ENCODE measurements at places on chromosomes 6 and 20. TPM values are rescaled to one million over a fixed set of nuclear protein-coding genes. Genes with fewer than 3 reads are reported as not detected.

NR2E1 gene
- not detected for total RNA-seq

NPEPL1 gene
- 33.6 TPM for total RNA-seq

HLA-DRA gene
- total RNA-seq = 0.47 TPM

ASIP gene
- not detected for total RNA-seq

EFCAB8 gene
- 0.83 TPM for total RNA-seq

PTK6 gene
- 5.2 TPM for total RNA-seq

PHACTR3 gene
- not detected for total RNA-seq

C6orf15 gene
- total RNA-seq = 1.2 TPM

CD109 gene
- total RNA-seq = 32.3 TPM

C20orf144 gene
- 0.24 TPM for total RNA-seq

PPP1R14C gene
- not detected for total RNA-seq

MRAP2 gene
- 7.0 TPM for total RNA-seq

SLC22A7 gene
- total RNA-seq = not detected

DNA sequence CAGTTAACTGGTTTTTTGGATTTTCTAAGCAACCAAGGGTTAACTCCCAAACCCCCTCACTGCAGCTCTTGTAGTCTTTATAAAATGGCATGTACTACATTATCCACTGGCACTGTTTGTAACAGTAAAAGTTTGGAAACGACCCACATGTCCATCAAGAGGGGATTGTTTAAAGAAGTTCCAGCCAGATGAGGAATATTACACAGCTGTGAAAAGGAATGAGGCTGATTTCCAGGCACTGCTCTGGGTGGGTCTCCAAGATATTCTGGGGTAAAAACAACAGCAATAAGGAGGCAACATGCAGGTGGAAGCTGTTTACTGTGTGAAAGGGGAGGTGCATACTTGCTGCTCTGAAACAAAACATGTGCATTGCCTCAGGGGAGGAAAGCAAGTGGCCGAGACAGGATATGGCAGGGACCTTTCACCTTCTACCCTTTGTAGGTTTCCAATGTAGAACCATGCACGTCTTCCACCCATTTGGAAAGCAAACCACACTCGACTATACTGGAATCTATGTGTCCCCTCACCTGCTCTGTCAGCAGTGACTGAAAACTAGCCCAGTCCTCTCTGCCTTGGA lies 51.9 kb downstream of the GRM4 start:
- DNase-seq = no peak

DNA sequence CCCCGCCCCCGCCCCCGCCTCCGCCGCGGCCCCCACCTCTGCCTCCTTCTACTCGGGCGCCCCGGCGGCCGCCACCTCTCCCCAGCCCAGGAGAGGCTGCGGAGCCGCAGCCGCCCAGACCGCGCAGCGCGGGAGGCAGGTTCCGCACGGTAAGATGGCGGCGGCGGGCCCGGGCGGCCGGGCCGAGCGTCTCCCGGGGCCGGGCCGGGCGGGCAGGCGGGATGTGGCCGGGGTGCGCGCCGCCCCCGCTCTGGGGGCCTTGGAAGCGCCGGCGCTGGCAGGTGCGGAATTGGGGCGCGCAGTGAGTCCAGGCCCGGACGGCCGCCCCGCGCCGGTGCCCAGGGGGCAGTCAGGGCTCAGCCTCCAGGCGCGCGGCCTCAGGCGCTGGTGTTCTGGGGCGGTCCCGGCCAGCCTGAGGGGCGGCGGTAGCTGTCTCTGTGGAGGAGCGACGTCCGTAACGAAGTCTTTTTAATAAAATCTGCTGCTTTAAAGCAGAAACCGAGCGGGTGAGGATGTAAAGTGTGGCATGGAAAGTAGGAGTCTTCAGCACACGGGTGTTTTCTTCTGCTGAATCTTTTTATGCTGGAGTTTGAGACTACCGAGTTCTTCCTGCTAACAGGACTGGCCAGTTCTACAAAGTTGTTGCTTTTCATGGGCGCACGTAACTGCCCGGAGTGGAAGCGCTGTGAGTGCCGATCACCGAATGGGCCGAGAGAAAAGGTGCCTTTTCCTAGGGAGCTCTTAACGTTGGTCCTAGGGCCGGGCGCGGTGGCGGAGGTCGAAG lies at the start of gene GID8:
TSS of gene GID8 (plus strand) at position 43 of the 784 bp plus-strand sequence. CDS start 3,356 bp downstream, outside the sequence.
- peak; percentile 57 for DNase-seq

DNA sequence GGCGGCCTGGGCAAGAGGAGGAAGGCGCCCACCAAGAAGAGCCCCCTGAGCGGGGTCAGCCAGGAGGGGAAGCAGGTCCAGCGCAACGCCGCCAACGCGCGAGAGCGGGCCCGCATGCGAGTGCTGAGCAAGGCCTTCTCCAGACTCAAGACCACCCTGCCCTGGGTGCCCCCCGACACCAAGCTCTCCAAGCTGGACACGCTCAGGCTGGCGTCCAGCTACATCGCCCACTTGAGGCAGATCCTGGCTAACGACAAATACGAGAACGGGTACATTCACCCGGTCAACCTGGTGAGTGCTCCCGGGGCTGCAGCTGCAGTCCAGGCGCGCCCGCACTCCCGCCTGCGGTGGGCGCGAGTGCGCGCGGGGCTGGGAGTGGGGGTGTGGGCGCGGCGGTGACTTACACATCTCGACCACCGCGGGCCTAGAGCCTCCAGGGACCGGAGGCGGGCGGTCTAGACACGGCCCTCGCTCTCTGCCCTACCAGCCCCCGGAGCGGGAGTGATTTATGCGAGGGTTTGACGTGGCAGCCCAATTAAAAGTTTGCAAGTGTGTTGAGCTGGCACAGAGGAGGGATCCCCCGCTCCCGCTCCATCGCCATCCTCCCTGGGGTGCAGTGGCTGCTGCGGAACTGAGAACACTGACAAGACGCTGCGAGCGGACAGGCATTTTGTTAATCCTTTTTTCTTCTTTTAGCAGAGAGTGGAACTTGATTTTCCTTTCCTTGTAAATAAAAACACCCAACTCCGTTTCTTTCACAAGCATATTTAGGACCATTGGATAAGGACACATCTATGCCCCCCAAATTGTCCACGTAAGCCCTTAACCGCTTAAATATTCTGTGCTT lies 867 bp downstream of the TCF21 start:
- no peak for DNase-seq

- peak; percentile 65 for DNase-seq
Measured at GRCh38 chr6:147434516-147434915, 74.0 kb upstream of the SAMD5 start.

GRCh38 chr20:58703765-58704371 lies 11.3 kb downstream of the NPEPL1 start:
- DNase-seq = no peak

- no peak for DNase-seq
Measured at GRCh38 chr6:79188885-79189480, 45.5 kb downstream of the HMGN3 start.

DNA sequence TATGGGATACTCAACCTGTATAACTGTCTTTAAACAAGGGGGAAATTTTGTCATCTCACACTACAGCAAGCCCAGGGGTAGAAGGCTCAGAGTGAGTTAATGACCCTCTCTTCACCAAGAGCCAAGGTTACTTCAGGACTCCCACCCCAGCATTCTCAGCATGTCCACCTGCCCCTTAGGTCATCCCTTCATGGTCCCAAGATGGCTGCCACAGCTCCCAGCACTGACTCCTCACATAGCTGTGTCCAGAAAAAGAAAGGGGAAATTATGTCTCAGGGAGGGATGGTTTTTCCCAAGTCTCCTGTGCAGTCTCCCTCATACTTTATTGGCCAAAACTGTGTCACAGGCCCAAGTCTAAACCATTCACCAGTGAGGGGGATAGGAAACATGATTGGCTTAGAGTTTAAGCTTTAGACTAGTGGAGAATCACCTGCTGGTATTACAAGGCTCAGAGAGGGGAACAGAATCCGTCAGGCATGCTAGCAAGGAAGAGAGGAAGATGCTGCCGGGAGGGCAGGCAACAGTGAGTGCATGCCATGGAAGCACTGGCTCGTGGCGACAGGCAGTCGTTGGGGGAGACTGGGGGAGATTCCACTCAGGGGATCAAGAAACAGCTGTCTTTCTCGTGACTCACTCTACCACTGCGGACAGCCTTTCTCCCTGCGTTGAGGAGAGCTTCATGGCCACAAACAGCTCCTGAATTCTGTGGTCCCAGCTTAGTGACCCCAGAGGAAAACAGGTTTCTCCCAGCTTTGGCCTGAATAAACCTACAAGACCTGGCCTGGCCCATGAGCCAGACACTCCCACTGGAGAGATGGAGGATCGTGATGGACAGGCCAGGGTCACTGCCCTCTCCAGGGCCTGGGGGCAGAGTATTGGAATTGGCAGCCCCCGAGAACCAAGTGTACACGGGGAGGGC lies 37.2 kb downstream of the HM13 start:
- DNase-seq = peak; percentile 99

DNA sequence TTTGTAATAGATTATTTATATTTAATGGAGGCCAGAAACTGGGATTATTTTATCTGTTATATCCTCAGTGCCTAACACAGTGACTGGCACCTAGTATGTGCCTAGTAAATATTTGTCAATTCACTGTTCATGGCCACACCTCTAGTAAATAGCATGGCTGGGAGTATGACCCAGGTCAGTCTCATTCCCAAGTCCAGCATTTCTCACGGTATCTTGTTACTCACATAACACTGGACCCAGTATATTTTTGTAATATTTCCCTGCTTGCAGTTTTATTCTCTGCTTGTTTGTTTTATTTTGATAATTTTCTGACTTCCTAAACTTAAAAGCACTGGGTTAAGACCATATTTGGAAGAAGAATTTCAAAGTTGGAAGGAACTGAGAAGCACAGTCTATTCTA lies 47.7 kb downstream of the CTNNBL1 start:
- DNase-seq = peak; percentile 58

GRCh38 chr6:134721060-134721405 lies 228.9 kb downstream of the ALDH8A1 start:
- DNase-seq = no peak

GRCh38 chr6:5085648-5086293 lies 630 bp downstream of the PPP1R3G start:
- peak; percentile 43 for DNase-seq

- no peak for DNase-seq
Measured at GRCh38 chr6:93447874-93448273, 28.5 kb upstream of the EPHA7 start.

GRCh38 chr20:19515074-19515473 lies 243.0 kb upstream of the RIN2 start:
- no peak for DNase-seq

DNA sequence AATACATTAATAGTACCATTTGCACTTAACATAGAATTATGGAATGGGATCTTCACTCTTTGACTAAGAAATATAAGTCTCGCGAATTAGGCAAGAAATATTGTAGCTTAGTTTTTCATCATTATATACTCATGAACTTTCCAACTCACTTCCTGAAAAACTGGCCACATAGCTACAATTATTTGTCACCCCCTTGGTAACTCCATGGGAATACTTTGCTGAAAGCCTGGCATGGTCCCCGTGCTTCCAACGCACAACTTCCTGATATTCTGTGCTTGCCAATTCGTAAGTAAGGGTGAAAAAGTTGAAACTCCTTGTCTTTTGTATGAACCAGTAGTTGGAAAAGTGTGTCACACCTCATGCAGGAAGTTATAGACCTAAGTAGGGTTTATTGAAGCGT lies 23.7 kb upstream of the HLA-DQA1 start:
- DNase-seq = no peak

DNA sequence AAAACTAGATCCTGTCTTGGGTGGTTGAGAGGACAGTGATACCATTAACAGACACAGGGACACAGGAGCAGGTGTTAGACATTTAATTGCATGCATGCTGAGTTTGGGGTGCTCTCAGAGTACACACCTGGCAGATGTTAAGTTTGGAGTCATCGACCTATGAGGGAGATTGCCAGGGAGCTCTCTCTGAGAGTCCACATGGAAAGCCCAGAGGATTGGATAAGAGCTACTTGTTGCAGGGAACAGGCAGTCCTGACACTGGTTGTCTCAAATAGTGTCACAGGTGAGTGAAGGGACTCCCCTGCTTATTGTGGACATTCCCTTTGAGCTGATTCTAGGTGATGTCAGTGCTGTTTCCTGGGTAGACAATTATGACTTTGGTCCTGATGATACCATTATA lies 3.1 kb downstream of the ATRN start:
- DNase-seq = no peak

- no peak for DNase-seq
Measured at GRCh38 chr20:49344140-49344539, 66.3 kb upstream of the ZNFX1 start.

GRCh38 chr20:46285072-46285471 lies 23.2 kb downstream of the CDH22 start:
- DNase-seq = no peak

DNA sequence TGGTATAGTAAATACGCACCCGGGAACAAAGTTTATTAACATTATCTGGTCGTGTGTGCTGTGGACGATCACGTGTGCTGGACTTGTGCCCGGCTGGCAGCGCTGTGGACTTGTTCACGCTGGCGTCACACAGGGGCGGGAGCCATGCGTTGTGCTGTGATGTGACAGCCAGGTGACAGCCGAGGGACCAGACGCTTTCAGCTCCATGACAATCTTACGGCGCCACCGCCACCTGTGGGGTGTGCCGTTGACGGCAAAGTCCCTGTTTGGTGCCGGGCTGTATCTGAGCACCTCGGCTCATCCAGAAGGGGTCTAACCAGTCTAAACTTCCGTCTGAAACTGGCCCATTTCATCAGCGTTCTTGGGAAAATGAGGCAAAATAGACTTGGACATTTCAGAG lies 25.2 kb downstream of the DLL1 start:
- peak; percentile 48 for DNase-seq

GRCh38 chr20:3864518-3864917 lies 17.9 kb downstream of the MAVS start:
- DNase-seq = no peak

GRCh38 chr6:15259766-15260098 lies 13.9 kb downstream of the JARID2 start:
- no peak for DNase-seq

DNA sequence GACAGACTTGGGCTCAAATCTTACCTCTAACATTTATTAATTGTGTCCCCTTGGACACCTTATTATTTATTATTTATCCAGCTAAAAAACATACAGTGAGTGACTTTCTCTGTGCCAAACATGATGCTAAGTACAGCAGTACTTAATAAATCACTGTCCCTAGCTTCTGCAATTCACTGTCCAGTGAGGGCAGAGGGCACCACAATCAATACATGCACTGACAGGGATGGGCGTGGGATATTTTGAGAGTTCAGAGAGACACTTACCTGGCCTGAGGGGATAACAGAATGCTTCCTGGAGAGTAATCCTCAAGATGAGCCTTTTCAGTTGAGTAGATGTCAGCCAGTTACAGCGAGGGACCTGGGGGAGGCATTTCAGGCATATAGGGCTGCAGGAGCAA lies 9.3 kb upstream of the TAAR2 start:
- DNase-seq = no peak

DNA sequence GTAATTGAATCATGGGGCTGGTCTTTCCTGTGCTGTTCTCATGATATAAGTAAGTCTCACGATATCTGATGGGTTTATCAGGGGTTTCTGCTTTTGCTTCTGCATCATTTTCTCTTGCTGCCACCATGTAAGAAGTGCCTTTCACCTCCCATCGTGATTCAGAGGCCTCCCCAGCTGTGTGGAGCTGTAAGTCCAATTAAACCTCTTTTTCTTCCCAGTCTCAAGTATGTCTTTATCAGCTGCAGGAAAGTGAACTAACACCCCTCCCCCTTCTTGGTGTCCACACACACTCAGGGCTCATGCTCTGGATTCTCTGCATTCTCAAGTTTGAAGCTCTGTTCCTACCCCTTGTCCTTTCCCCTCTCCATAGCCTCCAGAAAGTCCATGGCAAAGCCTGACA lies 107.1 kb downstream of the THBS2 start:
- no peak for DNase-seq

- peak; percentile 59 for DNase-seq
Measured at GRCh38 chr6:42735976-42736375, 9.9 kb downstream of the TBCC start.

Measured in myocyte (in vitro differentiated cells).